ENCODE measurements at places on chromosomes 11 and 22.

GRCh38 chr11:18367431-18367830, 26.9 kb upstream of the LDHA start:
- DNase-seq = no peak

- DNase-seq = no peak
Observed at GRCh38 chr11:37571246-37571645, 973.2 kb upstream of the RAG2 start.

- no peak for DNase-seq
Observed at GRCh38 chr11:27532652-27533325, 26.2 kb upstream of the LIN7C start.

DNA sequence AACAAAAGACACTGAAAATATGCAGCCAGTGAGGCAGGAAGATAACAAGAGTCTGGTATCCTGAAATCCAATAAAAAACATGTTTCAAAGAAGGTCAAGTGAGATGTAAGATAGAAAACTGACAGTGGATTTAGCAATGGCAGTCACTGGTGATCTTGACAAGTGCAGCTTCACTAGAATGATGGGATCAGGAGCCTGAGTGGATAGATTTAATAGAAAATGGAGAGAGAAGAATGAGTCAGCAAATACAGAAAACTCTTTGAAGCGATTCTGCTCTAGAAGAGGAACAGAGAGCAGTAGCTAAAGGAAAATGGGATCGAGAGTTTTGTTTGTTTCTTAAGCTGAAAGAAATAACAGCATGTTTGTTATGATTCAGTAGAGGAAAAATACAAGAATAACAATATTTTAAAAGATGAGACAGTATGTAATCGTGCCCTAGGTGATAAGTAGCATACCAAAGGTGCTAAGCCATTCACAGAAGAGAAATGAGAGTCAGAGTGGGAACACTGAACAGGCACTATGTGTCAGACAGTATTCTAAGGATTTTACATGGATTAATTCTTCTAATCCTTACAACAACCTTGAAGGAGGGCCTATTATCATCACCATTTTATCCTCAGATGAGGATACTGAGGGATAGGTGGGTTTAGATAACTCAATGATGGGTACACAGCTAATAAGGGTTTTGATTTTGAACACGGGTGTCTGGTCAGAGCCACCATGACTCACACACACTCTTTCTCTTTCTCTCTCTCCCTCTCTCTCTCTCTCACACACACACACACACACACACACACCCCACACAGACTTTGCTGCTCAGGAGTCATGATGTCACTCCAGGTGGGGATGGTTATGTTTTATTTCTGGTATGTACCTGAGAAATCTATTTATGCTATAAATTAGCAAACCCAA, 36.3 kb downstream of the MRE11 start:
- no peak for DNase-seq
